ENCODE measurements at places on chromosomes 3 and 15.

- no peak for DNase-seq
These were observed 114.1 kb upstream of the FRMD4B start for GRCh38 chr3:69499899-69500421.

GRCh38 chr3:157107037-157107436, 52.9 kb downstream of the CCNL1 start:
- no peak for DNase-seq

GRCh38 chr3:139307601-139308555, 35.9 kb upstream of the MRPS22 start:
- DNase-seq: no peak

- no peak for DNase-seq
These were observed 40.8 kb downstream of the KAT2B start for GRCh38 chr3:20080956-20081554.
